ENCODE measurements at places on chromosomes 13 and 19.

- no peak for DNase-seq
Observed at GRCh38 chr13:43522788-43523187, 264.0 kb downstream of the ENOX1 start.

- no peak for DNase-seq
Observed at GRCh38 chr19:52734331-52734892, 432 bp downstream of the ZNF611 start.

DNA sequence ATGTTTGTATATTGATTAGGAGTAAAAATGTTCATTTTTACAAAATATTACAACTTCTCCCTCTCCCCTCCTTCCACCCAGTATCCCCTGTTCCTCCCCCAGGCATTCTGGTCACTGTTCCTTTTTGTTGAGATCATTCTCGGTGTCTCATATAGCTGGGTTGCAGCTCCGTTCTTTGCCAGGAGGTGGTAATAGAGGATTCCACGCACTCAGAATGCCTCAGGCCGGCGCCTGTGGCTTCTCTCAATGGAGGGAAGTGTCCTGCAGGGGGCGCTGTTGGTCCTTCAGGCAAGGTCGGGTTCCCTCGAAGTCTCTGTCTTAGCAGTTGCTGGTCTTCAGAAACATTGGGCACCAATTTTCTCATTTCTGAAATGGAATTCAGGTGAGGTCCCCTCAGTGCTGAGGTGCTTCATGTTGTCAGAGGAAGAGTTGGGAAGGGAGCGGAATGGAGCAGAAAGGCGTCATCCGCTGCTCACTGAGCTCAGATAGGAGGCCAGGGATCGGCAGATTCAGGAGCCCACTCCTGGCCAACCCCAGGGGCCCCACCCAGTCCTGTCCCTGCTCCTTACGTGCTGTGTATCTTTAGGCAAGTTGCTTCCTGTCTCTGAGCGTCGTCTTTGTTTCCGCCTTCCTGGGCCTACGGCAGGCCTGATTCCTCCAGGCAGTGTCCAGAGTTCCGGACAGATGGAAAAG, 10.3 kb upstream of the GARIN5A start:
- no peak for DNase-seq

GRCh38 chr13:32211813-32212212, 103.3 kb downstream of the ZAR1L start:
- DNase-seq = peak; percentile 8

- peak; percentile 22 for DNase-seq
Observed at GRCh38 chr13:99812625-99813024, 158.9 kb downstream of the ZIC5 start.

DNA sequence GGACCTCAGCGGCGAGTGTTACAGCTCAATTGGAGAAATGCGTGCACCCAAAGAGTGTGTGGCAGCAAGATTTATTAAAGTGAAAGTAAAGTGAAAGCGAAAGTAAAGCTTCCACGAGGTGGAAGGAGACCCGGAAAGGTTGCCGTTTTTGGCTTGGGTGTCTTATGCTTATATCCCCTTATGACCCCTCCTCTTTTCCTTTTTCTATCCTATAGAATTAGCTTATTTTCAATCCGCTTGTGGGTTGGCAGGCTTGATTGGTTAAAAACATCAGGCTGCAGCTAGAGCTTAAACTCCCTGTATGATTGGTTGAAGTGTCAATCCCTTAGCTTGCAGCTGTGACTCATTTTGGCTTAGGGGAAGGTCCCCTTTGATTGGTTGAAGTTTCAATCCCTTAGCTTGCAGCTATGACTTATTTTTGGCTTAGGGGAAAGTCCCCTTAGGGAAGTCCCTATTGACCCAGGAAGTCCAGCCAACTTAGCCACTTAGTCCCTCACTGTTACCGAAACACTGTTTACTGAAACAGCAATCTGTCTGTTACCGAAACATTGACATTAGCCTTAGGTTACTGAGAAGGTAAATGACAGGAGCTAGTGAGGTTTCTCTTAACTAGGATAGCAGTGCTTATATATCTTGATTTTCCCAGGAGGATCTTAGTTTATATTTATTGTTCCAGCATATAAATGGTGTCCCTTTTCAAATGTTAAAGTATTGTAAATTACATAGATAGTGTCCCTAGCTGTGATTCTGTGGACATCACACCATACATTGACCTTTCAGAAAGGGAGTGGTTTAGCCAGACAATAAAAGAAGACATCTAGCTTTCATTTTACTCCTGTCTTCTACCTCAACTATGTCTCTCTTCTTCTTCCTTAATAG, 575.8 kb downstream of the DACH1 start:
- peak; percentile 79 for DNase-seq

- no peak for DNase-seq
Observed at GRCh38 chr13:35524171-35524570, 47.7 kb upstream of the MAB21L1 start.

DNA sequence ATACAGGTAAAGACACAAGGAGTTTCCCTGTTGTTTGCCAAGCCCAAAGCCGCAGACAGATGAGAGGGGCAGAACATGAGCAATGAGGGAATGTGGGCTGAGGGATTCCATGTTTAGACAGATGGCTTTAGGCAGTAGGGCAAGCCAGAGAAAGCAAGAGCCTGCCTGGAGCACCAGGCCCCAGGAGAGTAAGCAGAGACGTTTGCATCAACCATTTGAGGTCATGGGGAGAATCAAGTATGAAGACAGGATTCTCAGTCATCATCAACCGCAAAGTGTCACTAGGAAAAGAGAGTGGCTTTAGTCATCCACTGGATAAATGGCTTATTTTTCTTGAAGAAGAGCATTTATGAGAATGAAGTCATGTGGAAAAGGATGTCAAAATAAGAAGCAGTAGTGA, 184.7 kb downstream of the COG6 start:
- no peak for DNase-seq

DNA sequence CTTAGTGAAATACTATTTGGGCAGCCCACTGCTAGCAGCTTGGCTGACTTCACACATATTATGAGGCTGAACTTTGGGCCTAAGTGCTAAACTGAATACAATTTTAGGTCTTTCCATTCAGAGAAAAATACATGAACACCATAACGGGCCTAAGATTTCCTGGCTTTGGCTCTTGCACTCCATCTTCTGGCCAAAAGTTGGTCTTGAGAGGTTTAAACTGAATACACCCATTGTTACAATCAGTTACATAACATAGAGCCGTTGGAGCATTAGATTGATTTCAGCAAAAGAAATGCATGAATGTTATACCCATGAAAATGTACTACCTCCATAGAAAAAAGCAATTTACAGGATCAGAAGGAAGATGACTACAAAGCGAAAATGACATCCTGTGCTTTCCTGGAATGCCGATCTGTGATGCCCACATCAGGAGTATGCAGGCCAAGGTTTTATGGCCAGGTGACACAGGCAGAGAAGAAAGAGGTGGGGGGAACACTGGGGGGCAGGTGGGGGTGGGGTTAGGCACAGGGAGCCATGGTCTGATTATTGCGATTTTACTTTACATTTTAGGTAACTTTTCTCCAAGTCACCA, 11.1 kb upstream of the SHISA2 start:
- DNase-seq = peak; percentile 31

- no peak for DNase-seq
Observed at GRCh38 chr13:94335761-94336526, 143.5 kb downstream of the DCT start.

DNA sequence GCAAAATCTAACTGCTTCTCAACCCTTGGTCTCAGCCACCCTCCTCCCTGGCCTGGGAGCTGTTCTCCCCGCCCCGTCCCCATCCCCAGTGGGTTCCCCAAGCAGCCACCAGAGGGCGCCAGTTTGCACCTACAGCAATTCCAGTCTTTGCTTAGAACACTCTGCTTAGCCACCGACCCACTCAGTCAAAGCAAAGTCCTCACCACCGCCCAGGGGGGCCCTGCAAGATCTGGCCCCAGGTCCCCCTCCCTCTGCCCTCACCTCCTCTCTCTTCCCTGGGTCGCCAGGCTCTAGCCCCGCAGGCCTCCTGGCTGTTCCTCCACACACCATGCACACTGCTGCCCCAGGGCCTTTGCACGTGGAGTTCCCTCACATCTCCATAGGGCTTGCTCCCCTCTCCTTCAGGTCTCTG, 12.4 kb downstream of the TMEM143 start:
- DNase-seq = peak; percentile 42

- DNase-seq = no peak
Observed at GRCh38 chr19:29880498-29881081, 61.4 kb upstream of the URI1 start.

GRCh38 chr13:41345914-41346589, 35.0 kb downstream of the NAA16 start:
- no peak for DNase-seq

DNA sequence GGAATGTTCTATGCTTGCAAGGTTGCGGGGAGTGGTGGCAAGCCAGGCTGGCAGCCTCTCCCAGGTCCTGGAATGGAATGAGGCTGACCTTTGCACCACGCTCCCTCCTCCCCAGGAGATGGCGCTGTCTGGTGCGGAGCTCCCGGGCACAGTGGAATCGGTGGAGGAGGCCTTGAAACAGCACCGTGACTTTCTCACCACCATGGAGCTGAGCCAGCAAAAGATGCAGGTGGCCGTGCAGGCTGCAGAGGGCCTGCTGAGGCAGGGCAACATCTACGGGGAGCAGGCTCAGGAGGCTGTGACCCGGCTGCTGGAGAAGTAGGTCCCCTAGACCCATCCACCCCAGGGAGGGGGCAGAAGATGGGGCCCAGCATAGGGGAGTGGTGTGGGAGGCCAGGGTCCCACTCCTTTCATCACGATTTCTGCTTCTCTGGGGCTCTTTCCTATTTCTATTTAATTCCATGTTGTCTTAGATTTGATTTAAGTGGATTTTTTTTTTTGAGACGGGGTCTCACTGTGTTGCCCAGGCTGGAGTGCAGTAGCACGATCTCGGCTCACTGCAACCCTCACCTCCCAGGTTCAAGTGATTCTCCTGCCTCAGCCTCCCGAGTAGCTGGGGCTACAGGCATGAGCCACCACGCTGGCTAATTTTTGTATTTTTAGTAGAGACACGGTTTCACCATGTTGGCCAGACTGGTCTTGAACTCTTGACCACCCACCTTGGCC, 53.2 kb upstream of the SHKBP1 start:
- DNase-seq = peak; percentile 85

DNA sequence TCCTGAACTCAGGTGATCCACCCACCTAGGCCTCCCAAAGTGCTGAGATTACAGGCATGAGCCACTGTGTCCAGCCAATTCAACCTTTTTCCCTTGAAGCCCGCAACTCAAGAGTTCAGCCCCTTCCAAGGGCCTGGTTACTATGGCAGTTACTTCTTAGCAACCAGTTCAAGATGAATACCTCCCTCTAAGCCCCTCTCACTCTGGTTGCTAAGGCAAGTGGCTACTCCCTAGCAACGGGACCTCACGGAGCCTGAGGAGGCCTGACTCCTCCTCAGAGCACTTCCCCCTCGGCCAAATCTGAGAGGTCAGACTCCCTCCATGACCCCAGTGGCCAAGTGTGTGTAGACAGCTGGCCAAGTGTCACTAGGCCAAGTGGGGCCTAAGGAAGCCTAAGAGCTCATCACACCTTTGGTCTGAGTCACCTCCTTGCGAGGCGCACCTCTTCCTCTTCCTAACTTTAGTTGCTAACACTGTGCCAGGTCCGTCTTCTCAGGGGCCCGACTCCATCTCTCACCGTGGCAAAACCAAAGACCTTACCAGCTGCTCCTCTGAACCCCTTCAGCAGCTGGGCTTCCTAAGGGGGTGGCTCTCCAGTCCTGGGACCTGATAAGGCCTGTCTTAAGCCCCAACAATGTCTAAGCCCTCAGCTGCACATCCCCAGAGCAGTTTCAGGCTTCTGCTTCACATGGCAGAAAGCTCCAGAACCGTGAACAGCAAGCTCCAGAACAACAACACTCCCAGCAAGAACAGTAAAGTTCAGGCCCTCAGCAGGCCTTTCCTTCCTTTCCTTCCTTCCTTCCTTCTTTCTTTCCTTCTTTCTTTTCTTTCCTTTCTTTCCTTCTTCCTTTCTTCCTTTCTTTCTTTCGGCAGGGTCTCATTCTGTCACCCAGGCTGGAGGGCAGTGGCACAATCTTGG, 9.6 kb downstream of the CD37 start:
- no peak for DNase-seq

- DNase-seq = no peak
Observed at GRCh38 chr13:47039106-47039505, 142.3 kb upstream of the HTR2A start.

GRCh38 chr13:113949546-113949945, 24.3 kb downstream of the C13orf46 start:
- DNase-seq = no peak

- no peak for DNase-seq
Observed at GRCh38 chr13:111160648-111161047, 45.5 kb downstream of the ARHGEF7 start.

GRCh38 chr13:37326334-37326733, 220.9 kb upstream of the CSNK1A1L start:
- DNase-seq = no peak

DNA sequence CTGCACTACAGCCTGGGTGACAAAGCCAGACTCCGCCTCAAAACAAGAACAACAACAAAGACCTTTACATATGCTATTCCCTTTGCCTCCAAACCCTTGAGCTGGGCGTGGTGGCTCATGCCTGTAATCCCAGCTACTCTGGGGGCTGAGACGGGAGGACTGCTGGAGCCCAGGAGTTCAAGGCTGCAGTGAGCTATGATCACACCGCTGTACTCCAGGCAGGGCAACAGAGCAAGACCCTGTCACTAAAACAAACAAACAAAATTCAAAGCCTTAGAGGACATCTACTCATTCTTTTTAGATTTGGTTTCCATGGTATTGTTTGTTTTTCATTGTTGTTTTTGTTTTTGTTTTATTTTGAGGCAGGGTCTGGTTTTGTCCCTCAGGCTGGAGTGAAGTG, 7.8 kb downstream of the ACER1 start:
- DNase-seq = no peak

GRCh38 chr13:80134346-80134745, 206.6 kb downstream of the SPRY2 start:
- no peak for DNase-seq

DNA sequence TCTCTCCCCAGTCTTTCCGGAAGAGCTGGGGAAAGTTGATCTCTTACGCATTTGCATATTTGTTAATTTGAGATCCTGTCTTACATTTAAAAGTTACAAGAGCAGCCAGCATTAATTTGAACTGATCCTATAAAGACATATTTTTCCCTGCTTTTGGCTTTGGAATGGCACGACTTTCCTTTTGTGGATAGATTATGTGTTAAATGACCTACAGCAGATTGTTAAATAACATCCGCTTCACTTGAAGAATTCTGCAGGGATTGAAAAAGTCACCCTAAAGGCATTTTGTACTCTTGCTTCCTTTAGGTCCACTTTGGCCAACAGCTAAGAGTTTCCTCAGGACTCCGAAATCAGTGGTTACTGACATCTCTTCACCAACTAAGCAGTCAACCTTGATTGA, 334.0 kb downstream of the TBC1D4 start:
- DNase-seq = no peak

DNA sequence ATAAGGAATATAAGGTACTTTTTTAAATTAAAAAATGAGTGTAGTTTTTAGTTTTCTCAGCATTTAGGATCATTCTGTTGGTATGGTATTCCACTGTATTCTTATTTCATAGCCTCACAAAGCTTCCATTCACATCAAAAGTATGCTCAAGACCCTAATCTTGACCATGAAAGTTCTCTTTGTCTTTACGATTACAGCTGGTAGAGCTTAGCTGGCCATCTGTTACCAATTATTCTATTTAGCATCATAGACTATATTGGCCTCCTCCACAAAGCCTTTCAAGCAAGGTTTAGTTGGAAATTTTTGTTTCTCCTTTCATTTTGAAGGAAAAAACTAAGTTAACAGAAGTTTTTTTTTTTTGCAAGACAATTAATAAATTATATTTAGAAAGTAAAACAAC, 245.1 kb downstream of the KCTD12 start:
- DNase-seq = no peak

GRCh38 chr13:20801707-20802106, 27.9 kb upstream of the EEF1AKMT1 start:
- no peak for DNase-seq

Measured in LoVo (cell line).